A673 (cell line): ENCODE measurements at places on chromosomes 2 and 18. TPM values are rescaled to one million over a fixed set of nuclear protein-coding genes. Genes with fewer than 3 reads are reported as not detected.

- no peak for DNase-seq
Measured at GRCh38 chr2:83579507-83579906, 879.6 kb downstream of the SUCLG1 start.

GRCh38 chr2:149536649-149537048, 50.9 kb downstream of the MMADHC start:
- peak; percentile 22 for DNase-seq

GRCh38 chr18:64807560-64807959, 658.7 kb upstream of the LINC00305 start:
- DNase-seq = no peak

GRCh38 chr2:80311304-80311703, 6.8 kb upstream of the LRRTM1 start:
- DNase-seq = no peak

- DNase-seq = peak; percentile 70
Measured at GRCh38 chr2:223576873-223577272, 25.3 kb downstream of the SCG2 start.

DNA sequence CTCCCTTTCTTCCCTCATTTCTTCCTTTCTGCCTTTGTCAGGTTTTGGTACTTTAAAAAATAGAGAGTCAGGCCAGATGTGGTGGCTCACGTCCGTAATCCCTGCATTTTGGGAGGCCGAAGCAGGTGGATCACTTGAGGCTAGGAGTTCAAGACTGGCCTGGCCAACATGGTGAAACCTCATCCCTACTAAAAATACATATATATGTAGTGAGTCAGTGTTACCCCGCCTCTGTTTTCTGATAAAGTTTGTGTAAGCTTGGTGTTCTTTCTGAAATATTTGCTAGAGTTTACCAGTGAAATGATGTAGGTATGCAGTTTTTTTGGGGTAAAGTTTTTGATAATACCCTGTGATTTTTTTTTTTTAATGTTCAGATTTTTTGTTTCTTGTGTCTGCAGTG, 58.8 kb downstream of the DGKD start:
- DNase-seq = no peak

DNA sequence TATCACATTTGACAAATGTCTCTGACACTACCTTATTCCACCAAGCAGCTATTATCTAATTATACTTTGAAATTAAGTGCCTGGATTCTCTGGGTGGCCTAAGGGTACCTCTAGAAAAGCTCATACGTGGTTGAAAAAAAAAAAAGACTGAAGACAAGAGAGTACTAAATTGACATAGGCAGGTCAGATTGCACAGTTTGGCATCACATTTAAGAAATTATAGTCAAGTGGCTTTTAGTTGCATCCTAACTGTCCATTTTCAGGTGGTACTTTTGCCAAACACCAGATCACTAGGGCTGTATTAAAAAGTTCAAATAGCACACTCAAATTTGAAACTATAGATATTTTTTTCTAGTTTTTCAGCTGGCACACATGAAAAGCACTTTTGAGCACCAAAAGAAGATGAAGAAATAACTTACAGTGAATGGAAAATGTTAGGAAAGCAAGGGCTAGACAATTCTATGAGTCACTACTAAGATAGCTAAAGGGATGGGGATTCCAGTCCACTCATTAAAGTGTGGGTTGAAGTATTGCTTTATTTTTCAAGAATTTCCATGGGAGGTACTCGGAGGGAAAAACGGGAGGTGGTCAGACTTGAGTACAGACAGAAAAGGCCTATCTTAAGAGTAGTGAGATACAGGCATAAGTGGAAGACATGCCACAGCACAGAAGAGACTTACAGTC, 106.5 kb upstream of the COL5A2 start:
- DNase-seq = peak; percentile 45

GRCh38 chr2:80053522-80054345, 250.8 kb downstream of the LRRTM1 start:
- peak; percentile 34 for DNase-seq

- DNase-seq = peak; percentile 83
Measured at GRCh38 chr2:5190023-5190422, 502.2 kb upstream of the SOX11 start.

- DNase-seq = no peak
Measured at GRCh38 chr2:55420439-55420725, 726 bp upstream of the CCDC88A start.

DNA sequence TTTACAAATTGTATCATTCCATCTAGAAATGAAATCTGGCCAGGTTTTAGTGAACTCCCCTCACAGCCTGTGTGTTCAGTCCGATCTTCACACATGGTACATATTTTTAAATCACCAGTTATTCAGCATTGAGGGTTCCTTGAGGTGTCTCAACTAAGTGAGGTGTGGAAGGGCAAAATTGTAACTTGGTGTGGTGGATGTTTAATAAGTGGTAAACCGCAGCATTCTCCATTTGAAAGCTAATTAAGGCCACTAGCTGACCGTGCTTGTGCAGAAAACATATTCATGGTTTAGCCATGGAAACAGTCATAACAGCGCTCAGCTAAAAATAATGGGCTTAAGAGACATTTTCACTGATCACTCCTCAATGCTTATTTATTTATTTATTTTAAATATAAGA, 786.2 kb upstream of the FANCL start:
- no peak for DNase-seq

DNA sequence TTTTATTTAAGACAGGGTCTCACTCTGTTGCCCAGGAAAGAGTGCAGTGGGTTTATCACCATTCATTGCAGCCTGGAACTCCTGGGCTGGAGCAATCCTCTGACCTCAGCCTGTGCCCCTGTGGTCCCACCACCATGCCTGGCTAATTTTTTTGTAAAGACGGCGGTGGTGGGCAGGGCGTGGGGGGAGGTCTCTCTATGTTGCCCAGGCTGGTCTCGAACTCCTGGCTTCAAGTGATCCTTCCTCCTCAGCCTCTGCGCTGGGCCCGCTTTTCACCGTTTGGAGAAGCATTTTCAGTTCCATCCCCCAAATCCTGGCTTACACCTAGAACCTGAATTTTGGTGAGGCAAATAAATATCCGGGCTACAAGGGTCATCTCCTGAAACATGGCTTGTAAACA, 1.4 kb upstream of the ATP5F1A start:
- no peak for DNase-seq

- peak; percentile 19 for DNase-seq
Measured at GRCh38 chr2:63654959-63655358, 66.2 kb downstream of the MDH1 start.

GRCh38 chr2:63632382-63632781, 43.6 kb downstream of the MDH1 start:
- no peak for DNase-seq

GRCh38 chr18:2884706-2885285, 38.0 kb downstream of the EMILIN2 start:
- DNase-seq = no peak

GRCh38 chr18:72692595-72692994, 148.5 kb upstream of the CBLN2 start:
- no peak for DNase-seq

DNA sequence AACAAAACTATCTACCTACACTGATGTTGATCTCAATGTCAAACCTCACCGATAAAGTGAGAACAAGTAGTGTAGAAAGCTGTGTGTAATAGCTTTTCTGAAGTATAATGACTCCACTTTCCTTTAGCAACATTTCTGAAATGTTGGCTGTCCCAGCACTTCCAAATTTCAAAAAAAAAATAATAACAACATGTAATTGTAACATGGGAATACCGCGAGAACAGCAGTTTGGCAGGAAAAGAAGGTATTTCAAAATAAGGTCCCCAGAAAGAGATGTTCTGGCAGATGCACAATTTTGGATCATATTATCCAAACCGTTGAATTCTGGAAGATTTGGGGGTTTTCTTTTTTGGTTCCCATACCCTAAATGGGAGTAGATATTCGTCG, 352.0 kb downstream of the ARHGAP15 start:
- DNase-seq = no peak

The USP14 gene
- 134 and 148 TPM in 2 replicates for total RNA-seq

The ADCY3 gene
- 37.3 and 42.2 TPM in 2 replicates for total RNA-seq

The SPATA3 gene
- not detected in 2 replicates for total RNA-seq

The C1QL2 gene
- 0.98 and 1.5 TPM in 2 replicates for total RNA-seq

The SOX11 gene
- 73.9 and 75.1 TPM in 2 replicates for total RNA-seq

The ANTXR1 gene
- total RNA-seq = 160 and 181 TPM in 2 replicates

The IMPA2 gene
- 22.4 and 33.7 TPM in 2 replicates for total RNA-seq

The ASNSD1 gene
- 50.7 and 58.2 TPM in 2 replicates for total RNA-seq

The OXER1 gene
- total RNA-seq = 0.46 and 0.90 TPM in 2 replicates

The ANKRD36 gene
- total RNA-seq = 19.6 and 23.8 TPM in 2 replicates
